ENCODE measurements at places on chromosomes 12 and 14.

DNA sequence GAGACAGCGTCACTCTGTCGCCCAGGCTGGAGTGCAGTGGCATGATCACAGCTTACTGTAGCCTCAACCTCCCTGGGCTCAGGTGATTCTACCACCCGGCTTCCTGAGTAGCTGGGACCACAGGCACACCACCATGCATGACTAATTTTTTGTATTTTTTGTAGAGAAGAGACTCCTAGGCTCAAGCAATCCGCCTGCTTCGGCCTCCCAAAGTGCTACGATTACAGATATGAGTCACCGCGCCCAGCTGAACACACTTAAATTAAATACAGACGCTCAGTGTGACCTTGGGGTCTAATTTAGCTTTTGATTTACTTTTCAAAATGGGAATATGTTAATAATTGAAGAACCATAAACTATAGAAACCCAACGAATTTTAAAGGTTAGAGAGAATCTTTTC is 77.2 kb downstream of the C2CD5 start:
- DNase-seq: no peak

DNA sequence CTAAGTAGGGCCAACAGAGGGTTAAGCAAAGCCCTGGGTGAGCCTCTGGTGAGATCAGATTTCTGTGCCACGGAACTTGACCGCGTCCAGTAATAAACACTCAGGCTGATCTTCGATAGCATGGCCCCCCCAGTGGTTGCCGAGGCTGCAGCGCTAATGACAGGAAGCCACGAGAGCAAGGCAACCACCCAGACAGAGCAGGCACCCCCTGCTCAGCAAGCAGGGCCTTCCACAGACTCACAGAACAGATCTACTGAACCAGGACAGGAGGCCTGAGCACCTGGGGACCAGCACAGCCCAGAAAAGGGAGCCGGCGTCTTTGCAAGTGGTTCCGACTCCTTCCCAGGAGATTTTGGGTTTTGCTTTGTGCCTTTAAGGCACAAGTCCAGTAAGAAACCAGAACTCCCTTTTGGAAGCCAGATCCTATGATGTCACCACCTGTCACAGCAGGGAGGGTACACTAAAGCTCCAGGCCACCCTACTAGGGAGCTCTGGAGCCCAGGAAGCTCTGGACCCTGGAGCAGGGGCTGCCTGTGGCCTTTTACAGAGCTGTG is 42.3 kb downstream of the BCL11B start:
- DNase-seq: no peak

DNA sequence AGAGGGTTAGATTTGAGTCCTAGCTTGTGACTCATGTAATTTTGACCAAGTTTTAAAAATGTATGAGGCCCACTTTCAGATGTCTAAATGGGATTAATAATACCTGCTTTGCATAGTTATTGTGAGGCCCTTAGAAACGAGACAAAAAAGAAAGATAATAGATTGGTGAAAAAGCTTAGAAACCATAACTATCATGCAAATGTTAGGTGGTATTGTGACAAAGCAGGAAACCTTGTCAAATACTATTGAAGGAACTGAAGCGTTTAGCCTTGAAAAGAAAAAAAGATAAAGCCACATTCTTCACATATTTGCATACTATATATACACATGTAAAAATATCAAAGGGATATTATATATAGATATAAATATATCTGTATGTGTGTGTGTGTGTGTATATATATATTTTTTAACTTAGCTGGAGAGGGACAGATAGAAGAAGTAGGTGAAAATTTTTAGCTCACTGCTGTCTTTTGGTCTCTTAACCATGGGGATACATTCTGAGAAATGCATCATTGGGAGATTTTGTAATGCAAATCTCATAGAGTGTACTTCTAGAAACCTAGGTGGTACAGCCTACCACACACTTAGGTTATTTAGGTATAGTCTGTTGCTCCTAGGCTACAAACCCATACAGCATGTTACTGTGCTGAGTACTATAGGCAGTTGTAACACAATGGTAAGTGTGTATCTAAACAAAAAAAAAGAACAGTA is 270.3 kb downstream of the CCDC91 start:
- DNase-seq: no peak

DNA sequence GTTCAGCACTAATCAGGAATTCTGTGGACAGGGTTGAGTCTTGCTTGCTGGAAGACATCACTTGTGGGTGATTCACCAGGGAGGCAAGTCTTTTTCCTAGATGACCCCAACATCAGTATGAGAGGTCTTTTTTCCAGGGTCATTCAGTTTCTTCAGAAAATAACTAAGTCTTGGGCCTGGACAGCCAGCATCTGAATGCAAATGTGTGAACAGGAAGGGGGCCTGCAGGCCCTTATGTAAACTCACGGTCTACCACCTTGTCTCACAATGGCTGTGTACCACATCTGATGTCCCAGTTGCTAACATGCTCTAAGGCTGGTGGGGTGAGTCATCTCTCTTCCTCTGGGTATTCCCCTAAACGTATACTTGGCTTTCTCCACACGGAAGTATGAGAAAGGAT is 79.2 kb downstream of the HECTD4 start:
- DNase-seq: peak; percentile 83

- DNase-seq: no peak
Measured at GRCh38 chr12:79023784-79024183, 159.2 kb downstream of the SYT1 start.

DNA sequence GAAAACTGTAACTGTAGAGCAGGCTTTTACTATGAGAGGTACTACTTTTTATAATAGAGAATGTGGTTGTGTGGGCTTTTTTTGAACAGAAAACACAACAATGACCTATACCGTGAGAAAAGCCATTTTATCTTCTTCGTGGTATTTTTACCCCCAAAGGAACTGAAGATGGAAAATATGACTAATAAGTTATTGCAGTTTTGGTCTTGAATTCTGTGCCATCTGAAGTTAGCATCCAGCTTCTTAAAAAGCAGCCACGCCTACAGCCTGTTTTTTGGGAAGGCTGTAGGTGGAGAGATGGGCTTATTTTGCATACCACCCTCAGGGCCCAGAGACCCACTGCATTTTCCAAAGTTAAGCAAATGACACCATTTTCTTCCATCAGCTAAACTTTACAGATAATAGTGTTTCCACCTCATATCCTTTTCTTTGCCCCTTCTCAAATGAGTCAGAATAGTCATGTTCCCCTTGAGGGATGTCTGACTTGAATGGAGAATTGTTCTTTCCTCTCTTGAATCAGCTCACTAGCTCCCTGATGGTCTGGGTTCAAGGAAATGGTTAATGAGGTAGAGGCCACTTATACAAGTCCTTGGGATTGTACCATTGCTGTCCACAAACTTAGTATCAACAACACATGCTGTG is 53.0 kb downstream of the TBC1D30 start:
- no peak for DNase-seq

DNA sequence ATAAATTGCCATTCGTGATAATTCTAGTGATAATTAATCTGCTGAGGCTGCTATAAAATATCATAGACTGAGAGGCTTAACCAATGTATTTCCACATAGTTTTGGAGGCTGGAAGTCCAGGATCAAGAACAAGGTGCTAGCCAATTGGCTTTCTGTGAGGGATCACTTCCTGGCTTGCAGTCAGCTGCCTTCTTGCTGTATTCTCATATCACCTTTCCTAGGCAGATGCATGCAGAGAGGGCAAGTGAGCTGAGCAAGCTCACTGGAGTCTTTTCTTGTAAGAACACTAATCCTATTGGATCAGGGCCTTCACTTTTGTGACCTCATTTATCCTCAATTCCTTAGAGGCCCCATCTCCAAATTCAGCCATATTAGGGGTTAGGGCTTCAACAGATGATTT is 640.7 kb downstream of the DIO2 start:
- no peak for DNase-seq

GRCh38 chr14:74630881-74631690 is 19.0 kb upstream of the LTBP2 start:
- no peak for DNase-seq

- DNase-seq: no peak
Measured at GRCh38 chr12:22573181-22573580, 28.8 kb upstream of the C2CD5 start.

DNA sequence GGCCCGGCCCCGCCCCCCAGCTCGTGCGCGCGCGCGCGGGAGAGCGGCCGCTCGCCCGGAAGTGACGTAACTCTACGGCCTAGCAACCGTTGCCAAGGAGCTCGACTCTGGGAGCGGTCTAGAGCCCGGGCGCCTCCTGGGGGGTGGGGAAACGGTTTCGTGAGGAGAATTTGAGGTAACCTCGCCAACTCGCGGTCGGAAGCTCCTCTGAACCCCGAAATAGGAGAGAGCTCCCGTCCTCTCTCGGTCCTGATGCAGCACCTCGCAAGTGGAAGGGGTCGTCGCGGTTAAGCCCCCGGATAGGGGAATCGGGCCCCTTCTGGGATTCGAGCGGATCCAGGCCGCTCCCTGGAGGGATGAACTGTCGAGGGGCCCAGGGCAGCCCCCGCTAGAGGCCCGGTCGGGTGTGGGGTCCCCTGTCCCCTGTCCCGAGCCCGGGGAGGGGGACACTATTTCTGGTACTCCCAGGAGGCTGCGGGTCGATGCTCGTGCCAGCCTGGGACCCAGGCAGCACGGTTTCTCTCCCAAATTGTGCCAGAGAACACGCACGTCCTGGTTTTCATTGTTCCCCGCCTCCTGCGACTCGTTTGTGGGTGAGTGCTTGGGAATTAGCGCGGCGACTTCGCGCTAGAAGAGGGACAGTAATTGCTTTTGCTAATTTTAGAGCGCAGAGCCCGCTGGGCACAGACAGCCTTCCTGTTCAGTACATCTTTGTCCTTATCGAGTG is at the start of gene IFT81:
IFT81 (plus strand) TSS at position 89 of the 727 bp plus-strand sequence. CDS start 3,024 bp downstream, outside the sequence.
- peak; percentile 77 for DNase-seq

DNA sequence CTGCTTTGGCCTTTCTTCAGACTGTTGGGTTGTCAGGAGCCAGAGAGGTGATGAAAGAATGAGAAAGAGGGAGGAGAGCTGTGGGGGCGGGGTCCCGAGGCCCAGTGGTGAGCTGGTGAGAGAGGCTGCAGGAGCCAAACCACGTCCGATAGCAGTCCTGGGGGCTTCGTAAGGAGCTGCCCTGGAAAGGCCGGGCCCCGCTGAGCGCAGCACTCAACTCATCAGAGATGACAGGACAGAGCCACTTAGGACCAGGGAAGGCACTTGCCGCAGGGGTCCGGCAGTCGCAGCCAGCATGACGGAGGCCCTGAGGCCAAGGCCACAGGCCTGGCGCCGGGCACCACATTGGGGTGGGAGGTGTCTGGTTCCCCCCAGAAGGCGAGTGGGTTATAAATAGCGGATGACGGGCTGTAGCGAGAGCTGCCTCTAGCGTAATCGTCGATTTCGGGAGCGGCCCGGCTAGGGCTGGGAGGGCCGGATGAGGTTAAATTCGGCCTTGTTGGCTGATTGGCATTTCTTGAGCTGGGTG is 179.0 kb downstream of the TSPAN9 start:
- DNase-seq: no peak

DNA sequence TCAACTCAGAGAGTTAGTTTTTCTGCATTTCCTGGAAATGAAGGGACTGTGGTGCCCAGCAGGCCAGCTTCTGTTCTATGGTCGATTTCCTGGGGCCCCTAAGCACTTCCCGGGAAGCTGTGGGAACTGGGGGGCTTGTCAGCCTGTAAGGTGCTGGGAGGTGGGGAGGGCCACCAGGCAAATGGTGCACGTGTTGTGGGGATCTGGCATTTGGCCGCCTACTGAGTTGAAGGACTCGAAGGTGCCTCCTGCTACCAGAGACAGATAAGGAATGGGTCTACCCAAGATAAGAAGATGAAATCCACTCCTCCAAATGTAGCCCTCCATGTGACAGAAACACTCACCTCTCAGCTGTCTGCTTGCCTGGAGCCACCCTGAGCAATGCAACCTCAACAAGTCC is 341.7 kb downstream of the DPF3 start:
- no peak for DNase-seq

DNA sequence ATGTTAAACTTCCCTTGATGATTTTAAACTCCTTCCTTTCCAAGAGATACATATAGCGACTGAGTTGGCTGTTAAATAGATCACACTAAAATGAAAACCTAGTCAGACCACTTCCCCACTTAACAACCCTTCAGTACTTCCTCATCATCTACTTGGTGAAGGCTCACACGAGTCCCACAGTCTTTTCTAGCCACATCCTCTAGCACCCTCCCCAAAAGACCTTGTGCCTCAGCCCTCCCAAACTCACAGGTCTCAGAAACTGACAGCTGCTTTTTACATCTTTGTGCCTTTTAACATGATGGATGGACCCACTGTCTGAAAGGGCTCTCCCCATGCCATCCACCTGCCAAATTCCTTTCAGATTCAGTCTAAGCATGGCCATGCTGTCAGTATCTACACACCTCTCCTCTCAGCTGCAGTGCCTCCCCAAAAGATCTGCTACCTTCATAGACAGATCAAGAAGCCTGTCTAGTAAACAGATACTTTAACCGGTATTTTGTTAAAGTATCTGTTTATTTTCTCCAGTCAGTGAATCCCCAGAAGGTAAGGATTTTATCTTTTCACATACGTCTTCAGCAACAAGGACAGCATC is 65.1 kb upstream of the GPHB5 start:
- DNase-seq: no peak

GRCh38 chr12:17197971-17198370 is 592.0 kb upstream of the LMO3 start:
- no peak for DNase-seq

DNA sequence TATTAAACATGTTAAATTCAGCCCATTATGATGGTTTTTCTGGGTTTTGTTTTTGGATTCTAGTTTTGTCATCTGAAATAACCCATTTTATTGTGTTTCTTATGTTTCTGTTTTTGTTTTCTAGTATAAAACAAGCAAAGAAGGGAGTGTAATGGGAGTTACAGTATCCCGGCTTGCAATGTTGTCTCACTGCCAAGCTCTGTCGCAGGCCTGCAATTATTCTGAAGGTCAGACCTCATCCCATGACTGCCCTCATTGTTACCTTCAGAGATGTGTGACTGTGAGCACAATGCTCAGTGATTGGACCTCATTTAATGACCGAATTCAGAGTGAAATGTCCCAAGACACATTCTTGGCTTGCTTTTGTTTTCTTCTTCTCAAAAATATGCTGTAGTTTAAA is 73.0 kb upstream of the ATF1 start:
- DNase-seq: no peak

DNA sequence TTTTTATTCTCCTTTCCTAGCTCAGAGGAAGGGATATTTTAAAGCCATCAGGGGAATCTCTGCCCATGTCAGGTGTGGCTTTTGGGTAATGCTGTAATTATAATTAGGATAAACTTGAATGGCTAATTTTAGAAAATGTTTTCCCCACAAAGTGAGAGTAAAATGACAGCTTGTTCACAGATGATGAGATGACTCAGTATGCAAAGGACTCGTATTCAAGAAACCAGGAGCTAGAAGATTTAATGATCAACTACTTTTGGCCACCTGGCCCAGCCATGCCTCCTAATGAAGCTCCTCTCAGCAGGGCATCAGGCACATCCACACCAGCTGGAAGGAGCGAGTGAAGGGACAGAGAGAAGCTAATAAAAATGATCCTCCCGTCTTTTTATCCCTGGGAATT is 29.0 kb upstream of the PLEKHG7 start:
- DNase-seq: no peak
